GM04504 (cell line): ENCODE measurements at places on chromosomes 3 and 15.
A peak's percentile ranks its signal among the peaks of the same experiment; 100 is the strongest.

GRCh38 chr3:39907981-39908380 lies 98.6 kb downstream of the MYRIP start:
- DNase-seq: no peak

- no peak for DNase-seq
Observed at GRCh38 chr3:52366527-52366926, 50.4 kb downstream of the DNAH1 start.

DNA sequence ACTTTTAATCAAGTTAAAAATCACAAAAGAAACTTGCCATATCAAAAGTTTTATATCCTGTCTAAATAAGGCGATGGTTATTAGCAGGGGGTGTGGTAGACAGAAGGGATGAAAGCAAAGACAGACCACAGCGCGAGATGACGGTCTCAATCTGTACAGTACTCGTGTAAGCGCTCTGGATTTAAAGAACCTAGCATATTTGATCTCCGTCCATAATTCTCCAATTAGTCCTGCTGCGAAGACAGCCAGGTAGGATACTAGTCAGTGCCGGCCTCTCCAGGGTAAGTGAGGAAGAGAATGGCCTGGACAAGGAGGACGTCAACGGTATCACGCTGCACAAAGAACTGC lies 701 bp downstream of the SGO1 start:
- peak; percentile 3 for DNase-seq

DNA sequence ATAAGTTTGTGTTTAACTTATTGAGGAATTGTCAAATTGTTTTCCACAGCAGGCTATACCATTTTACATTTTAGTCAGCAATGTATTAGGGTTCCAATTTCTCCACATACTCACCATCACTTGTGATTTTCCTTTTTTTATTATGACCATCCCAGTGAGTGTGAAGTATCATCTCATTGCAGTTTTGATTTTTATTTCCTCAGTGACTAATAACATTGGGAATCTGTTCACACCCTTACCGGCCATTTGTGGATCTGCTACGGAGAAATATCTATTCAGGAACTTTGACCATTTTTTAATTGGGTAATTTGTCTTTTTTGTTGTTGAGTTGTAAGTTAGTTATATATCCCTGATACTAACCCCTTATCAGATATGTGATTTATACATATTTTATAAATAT lies 54.8 kb upstream of the LMCD1 start:
- DNase-seq: no peak

DNA sequence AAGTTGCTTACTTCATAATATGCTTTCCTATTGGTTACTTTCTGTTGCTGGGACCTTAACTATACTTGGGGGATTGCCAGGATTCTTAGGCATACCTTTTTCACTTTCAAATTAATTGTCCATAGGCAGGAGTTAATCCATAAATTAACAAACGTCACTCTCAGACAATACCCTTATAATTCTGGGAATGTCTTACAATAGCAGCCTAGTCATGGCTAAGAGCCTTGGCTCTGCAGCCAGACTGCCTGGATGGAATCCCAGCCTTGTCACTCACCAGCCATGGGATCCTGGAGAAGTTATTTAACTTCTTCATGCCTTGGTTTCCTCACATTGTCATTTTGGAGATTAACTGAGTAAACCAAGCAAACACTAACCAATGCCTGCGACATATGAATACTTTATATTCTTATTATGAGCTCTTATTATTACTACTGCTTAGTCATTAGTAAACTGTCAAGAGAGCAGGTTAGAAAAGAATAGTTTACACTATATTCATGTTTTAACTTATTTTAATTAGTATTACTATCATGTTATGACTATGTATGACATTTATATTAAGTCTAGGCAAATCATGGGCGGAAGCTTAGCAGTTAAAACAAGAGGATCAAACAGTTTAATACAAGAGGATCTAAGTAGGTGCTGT lies 29.0 kb downstream of the GYG1 start:
- DNase-seq: no peak

GRCh38 chr3:116030131-116030850 lies 407.0 kb downstream of the GAP43 start:
- no peak for DNase-seq

GRCh38 chr3:138691351-138691750 lies 82.8 kb downstream of the FAIM start:
- no peak for DNase-seq
